ENCODE measurements at places on chromosomes 12 and 14.
A peak's percentile ranks its signal among the peaks of the same experiment; 100 is the strongest.

DNA sequence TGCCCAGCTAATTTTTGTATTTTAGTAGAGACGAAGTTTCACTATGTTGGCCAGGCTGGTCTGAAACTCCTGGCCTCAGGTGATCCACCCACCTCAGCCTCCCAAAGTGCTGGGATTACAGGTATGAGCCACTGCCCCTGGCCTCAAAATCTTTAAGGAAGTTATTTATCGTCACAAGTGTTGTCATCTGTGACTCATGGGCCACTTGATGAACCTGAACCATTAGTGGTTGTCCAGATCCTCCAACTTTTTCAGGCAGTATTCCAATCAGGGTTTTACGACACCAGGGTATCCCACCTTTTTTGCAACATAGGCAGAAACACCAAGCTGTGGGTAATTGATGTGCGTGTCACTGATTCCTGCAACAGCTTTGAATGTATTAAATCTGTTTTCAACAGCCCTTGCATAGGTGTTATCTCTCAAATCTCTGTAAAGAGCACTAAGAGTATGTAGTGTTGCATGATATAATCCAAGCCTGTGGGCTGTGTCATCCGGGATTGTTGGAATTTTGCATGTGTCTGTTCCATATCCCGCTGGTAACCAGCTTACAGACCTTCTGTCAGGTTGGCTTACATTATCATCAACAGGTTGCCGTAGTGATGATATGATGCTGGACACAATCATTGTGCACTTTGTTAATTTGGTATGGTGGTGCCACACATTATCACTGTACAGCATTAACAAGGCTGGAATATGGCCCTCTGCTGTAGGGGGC, 79.3 kb upstream of the SCN8A start:
- DNase-seq: no peak

GRCh38 chr14:31894351-31894750, 182.8 kb upstream of the ARHGAP5 start:
- DNase-seq: no peak

GRCh38 chr12:111251787-111252186, 117.1 kb downstream of the PHETA1 start:
- no peak for DNase-seq

- no peak for DNase-seq
Measured at GRCh38 chr14:22303589-22304195, 285.3 kb downstream of the DAD1 start.

- no peak for DNase-seq
Measured at GRCh38 chr14:32394038-32394437, 64.9 kb downstream of the AKAP6 start.

GRCh38 chr14:23829736-23830471, 123.7 kb upstream of the DHRS4 start:
- peak; percentile 91 for DNase-seq

GRCh38 chr14:33206981-33207380, 268.3 kb downstream of the NPAS3 start:
- DNase-seq: no peak

GRCh38 chr12:3122841-3123678, 45.9 kb downstream of the TSPAN9 start:
- DNase-seq: no peak

DNA sequence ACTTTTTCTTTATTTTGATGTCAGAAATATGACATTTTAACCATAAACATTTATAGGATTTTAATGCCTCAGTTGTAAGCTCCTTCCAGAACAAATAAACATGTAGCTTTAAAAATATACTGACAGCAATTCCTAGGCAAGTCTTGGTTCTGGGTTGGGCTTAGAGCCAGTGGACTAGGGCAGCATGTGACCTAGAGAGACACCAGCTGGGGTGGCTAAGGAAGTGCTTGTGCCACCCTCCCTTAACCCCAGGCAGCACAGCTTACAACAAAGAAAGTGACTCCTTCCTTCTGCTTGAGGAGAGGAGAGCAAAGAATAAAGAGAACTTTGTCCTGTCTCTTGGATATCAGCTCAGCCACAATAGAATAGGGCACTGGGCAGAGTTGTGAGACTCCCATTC, 61.6 kb upstream of the KTN1 start:
- no peak for DNase-seq

- DNase-seq: peak; percentile 77
Measured at GRCh38 chr14:96268431-96269358, 12.7 kb downstream of the BDKRB1 start.

DNA sequence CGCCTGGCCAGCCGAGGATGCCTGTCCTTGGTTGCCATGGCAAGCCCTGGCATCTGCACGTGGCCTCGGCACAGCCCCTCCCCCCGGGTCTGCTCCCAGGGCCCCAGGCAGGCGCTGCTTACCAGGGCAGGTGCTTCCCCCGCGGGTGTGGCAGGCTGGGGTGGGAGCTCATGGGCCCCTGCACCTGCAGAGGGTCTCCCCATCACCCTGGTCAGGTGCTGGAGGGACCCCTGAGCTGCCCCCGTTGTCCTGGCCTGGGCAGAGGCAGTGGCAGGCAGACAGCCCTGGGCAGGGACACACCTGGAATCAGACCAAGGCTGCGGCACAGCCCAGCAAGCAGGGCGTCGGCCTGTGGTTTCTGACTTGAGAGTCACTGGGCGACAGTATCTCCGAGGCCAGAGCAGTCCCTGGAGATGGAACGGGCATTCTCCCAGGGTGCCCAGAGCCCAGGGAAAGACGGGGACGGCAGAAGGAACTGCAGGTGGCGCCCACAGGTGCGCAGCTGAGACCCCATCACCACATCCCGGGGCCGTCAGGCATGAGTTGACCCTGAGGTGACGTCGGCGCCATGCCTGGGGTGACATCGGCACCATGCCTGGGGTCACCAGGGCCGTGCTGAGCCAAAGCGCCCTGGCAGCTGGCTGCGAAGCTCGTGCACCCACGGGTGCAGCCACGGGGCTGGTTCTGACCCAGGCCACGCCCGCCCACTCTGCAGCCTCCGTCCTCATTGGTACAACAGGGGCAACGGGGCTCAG, 56.1 kb upstream of the FBRSL1 start:
- DNase-seq: no peak

DNA sequence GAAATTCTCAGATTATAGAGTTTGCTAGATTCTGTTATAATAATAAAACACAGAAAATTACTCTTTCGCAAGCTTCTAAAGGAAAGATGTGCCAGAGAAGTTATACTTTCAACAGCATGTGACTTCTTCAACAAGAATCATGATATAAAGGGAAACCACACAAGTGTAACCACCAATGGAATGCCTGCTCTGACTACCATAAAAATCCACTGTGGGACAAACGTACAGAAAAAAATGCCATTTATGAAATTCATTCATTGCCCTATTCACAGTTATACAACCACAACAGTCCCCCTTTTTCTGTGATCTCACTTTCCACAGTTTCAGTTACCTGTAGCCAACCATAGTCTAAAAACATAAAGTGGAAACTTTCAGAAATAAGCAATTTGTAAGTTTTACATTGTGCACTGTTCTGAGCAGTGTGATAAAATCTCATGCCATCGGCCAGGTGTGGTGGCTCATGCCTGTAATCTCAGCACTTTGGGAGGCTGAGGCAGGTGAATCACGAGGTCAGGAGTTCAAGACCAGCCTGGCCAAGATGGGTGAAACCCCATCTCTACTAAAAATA, 3.2 kb downstream of the CATSPERB start:
- no peak for DNase-seq

DNA sequence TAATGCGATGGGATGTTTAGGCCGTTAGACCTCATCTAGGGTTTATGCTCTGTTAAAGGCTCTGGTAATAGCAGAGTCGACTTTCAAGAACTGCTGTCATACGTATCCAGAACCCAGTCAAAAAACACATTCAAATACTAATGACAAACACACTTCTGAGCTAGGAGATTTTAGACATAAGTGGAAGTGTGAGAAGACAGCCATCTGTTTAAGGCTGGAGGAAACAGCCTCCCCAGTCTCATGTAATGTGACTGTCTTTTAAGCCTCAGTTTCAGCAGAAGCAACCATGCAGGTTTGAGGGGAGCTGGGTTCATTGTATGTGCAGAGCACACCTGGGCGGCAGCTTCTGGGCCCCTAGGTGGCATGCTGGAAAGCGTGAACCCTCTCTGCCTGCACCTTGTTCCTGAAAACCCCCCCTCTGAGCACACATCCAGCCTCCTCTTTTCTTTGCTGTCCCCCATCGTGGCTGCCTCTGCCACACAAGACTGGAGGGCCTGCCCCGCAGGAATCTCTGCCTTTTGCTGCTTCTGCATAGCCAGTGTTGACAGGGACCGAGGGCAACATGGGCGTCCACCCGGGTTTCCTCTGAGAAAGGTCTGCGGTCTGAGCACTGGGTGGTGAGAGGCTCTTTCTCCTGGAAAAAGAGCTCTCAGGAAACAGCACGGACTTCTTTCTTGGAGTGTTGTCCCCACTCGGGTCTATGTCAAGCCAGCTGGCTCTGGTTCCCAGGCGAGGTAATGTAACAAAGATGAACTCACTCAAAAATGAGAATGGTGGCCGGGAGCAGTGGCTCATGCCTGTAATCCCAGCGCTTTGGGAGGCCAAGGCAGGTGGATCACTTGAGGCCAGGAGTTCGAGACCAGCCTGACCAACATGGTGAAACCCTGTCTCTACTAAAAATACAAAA, 11.6 kb downstream of the WNT5B start:
- DNase-seq: no peak

- no peak for DNase-seq
Measured at GRCh38 chr12:69397978-69398377, 38.4 kb downstream of the YEATS4 start.

GRCh38 chr12:59763835-59764234, 168.0 kb downstream of the SLC16A7 start:
- DNase-seq: no peak

- DNase-seq: no peak
Measured at GRCh38 chr12:58419905-58420304, 478.5 kb downstream of the ATP23 start.

GRCh38 chr14:50233166-50233950, 2.0 kb upstream of the SOS2 start:
- DNase-seq: no peak

GRCh38 chr12:53227836-53228235, 4.2 kb downstream of the RARG start:
- no peak for DNase-seq

DNA sequence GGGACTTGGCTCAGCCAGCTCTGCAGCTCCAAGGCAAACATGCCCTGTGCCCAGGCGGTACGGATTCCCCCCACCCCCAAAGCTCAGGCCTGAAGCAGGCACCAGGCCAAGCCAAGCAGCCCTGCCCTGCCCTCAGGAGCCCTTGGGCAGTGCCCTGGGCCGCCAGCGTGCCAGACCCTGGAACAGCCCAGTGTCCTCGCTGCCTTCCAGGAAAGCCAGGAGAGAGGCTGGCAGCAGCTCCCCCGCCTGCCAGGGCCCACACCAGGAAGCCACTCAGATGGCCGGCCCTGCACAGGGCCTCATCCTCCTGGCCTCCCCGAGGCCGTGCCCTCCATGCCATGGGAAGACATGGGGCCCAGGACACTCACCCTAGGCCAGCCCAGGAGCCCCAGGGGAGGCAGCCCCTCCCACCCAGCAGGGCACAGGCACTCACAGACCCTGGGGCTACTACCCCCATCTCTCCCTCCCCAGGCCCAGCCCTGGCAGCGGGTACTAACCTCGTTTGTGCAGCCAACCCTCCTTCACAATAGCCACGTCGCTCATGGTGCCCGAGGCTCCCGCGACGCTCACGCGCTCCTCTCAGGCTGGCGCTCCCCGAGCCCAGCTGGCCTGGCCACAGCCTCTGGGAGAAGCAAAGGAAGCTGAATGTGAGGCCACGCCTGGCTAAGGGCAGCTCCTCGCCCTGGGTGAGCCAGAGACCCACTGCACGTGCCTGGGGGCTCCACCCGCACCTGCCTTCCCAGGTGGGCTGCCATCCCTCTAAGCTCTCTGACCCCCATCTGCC, 3.3 kb downstream of the AKT1 start:
- no peak for DNase-seq

DNA sequence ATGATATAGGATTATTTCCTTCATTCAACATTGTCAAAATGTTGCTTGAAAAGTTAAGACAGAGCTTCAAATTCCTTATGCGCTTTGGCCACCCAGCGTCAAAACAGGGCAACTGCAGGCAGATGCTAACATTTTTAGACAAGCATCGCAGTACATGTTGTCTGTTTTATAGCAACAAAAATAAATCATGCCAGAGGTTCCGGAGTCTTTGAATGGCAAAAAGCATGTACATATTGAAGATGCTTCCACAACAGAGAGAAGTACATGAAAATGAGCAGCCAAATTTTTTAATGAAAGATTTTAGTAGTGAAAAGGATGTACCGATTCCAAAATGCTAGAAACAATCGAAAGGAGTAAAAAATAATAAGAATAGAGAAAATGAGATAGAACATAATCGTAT, 49.8 kb upstream of the USP15 start:
- no peak for DNase-seq

- peak; percentile 71 for DNase-seq
Measured at GRCh38 chr12:47095446-47096236, 15.9 kb upstream of the AMIGO2 start.

DNA sequence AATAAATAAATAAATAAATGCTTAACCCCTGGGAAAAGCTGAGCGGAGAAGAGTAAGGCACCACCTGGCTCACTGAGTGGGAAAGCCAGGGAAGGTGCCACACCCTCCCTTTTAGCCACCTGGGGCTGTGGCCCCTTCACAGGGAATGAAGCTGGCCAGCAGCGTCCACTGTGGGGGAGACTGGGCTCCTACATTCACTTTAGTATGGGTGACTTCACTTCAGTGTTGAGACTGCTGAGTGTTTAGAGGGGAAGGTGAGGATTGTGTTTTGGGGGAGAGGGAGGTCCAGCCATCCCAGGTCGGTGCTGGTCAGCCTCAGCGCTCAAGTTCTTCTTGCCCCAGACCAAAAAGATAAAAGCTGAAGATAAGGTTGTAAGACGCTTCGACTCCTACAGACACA, 1.6 kb downstream of the NAB2 start:
- DNase-seq: no peak

- no peak for DNase-seq
Measured at GRCh38 chr12:75823475-75823874, 208.1 kb downstream of the PHLDA1 start.

GRCh38 chr12:25319233-25319984, 68.7 kb upstream of the KRAS start:
- no peak for DNase-seq

- DNase-seq: no peak
Measured at GRCh38 chr12:58131986-58132755, 190.8 kb downstream of the ATP23 start.

DNA sequence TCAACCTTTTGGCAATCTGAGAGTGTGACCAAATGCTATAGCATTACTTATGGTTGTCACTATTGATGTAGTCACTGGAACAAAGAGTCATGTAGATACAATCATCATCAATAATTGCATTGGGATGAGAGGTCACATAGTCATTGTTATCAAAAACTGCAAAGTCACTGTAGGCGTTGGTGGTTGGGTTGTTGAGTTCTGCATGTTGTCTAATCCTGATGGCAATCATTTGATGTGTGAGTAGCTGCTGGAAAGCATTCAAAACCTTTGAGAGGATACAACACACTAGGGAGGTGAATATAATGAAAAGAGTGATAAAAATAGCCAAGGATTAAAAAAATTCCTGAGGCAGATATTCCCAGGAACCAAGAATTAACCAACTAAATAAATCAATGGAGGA, 214.7 kb upstream of the SYT10 start:
- DNase-seq: no peak

GRCh38 chr12:24185782-24186181, 236.3 kb upstream of the SOX5 start:
- no peak for DNase-seq

Data from fibroblast of skin of left biceps (primary cell).